IMR-90 (cell line): ENCODE measurements at places on chromosomes 3 and 15. TPM values are rescaled to one million over a fixed set of nuclear protein-coding genes. Genes with fewer than 3 reads are reported as not detected.

- no peak for DNase-seq
These were observed 9.2 kb downstream of the ARF4 start for GRCh38 chr3:57587905-57588304.

DNA sequence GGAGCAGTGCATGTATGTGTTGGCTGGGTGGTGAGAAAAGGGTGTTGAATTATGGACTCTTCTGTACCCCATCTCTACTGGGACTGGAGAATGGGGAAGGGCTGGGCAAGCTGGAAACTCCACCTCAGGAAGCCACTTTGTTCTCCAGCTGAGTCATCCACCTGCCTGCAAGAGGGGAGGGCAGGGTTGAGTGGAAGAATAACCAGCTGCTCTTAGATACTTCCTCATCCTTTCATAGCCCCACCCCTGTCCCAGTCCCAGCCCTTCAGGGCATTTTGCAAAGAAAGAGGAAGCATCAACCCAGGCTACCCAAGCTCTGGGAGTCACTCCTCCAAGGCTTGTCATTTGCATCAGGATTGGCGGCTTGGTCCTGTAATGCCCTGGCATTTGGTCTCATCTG, 33.1 kb downstream of the RAB11A start:
- peak; percentile 6 for DNase-seq

- DNase-seq, result no peak
These were observed 7.6 kb downstream of the XCR1 start for GRCh38 chr3:46019707-46020106.

DNA sequence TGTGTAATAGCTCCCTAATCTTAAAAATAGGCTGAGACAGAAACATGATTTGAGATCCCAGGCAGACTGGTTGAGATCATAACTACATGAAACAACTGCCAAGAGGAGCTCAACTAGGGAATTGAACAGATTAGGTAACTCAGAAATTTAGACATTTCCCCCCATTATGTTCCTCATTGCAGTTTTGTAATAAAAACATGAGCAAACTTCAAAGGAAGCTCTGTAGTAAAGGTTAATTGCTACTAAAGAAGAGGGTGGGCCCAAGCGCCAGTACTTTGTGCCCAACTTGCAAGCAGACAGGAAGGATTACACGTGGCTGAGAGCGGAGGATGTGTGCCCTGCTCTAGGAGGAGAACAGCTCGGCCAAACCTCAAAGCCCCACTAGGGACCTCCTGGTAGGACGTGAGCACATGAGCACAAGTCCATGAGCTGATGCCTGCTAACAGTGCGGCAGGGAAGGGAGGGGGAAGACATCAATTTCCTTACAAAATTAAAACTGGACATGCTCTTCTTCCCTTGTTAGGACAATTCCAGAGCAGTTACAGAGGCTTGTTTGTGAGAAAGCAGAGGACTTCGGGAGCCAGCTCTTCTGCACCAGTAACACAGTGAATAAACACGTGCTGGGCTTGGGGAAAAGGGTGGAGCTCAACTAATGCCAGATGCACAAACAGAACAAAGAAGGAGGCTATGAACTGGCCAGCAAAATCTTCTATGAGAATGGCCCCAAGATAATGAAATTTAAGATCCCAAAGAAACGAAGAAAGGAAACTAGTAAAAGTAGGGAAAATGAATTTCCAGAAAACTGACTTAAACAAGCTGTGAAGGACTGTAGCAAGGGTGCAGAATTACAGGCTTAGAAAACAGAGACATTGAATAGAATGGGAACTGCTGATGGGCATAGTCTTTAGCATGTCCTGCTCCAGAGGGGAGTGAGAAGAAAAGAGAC, 275.5 kb downstream of the MECOM start:
- no peak for DNase-seq

DNA sequence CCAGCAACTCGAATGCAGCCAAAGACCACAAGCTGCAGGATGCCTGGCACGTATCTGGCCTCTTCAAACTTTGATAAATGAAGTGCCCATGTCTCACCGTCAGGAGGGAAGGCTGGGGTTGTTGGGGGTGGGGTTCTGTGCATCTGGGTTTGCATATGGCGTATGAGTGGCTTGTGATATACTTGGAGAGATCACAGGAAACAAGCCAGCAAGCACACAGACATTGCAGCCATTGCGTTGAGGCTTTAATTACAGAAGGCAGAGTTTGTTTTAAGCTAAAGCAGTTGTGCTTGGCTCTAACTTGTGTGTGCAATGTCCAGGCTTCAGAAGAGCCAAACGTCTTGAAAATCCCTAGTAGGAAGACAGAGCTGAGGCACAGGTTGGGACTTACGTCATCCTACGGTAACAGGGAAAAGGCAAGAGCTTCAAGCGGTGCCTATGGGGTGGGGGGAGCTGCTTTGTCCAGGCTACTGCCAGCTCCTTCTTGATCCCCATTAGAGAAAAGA, 109.2 kb downstream of the ASB7 start:
- peak; percentile 22 for DNase-seq

DNA sequence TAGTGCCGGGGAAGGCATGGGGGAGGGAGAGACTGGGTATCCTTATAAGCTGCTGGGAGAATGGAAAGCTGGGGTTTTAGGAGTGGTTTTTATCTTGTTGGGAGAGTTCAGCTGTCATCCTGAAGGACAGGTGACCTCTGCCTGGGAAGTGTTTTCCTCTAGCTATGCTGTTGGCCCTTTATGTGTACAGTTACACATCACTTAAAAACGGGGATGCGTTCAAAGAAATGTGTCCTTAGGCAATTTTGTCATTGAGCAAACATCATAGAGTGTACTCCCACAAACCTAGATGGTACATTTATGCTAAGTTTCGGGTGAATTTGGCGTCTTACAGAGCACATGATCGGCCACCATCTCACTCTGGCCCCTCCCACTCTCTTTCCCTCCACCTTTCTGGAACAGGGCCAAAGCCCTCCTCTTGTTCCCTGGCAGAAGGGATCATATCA, 164.3 kb upstream of the NUDT16 start:
- no peak for DNase-seq

DNA sequence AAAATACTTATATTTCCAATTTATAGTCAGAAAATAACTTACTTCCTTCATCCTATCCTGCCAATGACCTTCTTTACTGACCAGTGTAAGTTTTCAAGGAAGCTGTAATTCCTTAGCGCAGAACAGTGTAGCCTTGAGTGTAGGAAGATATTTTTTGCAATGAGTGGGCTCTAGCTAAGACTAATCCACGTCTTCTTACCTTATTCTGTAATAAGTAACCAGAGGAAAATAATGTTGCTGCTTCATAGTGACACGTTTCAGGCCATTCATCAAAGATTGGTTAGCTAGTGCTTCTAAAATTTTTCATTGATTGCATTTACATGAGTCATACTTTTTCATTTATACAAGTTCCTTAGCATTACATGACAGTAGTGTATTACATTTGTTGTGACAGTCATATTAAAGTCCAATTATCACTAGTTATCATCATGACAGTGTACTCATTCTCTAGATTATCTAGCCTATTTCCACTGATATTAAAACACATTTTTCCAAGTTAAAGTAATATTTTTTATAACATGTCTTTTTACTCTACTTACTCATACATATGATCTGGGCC, 403.8 kb upstream of the EPHA3 start:
- no peak for DNase-seq

- no peak for DNase-seq
These were observed 50.6 kb downstream of the KLHDC8B start for GRCh38 chr3:49222002-49222401.

- no peak for DNase-seq
These were observed 292.6 kb downstream of the NFKBIZ start for GRCh38 chr3:102141928-102142239.

RTP3 gene
- total RNA-seq, result 0.18 TPM in 1 of 2 replicates, not detected in the other

SPSB4 gene
- not detected in 2 replicates for total RNA-seq

XCR1 gene
- not detected in 2 replicates for total RNA-seq
